ENCODE measurements at places on chromosomes 4 and X.

DNA sequence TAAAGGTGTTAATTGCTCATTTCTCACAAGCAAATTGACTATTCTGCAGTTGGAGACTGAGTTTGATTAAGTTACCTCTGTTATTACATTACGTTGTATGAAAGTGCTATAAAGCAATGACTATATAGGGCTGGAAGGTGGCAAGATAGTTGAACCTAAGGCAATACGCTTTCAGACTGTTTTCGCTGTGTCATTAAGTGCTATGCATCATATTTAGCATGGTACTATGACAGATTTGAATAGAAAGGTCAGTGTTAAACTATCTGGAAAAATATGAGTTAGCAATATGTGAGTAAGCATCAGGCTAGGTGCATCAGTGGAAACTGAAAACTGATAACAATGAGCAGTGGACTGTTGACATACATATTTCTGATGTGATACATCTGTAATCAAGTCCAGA is 206.0 kb upstream of the ARHGAP24 start:
- DNase-seq: no peak

- DNase-seq: no peak
These were observed 677.5 kb downstream of the DMD start for GRCh38 chrX:32533848-32534247.

DNA sequence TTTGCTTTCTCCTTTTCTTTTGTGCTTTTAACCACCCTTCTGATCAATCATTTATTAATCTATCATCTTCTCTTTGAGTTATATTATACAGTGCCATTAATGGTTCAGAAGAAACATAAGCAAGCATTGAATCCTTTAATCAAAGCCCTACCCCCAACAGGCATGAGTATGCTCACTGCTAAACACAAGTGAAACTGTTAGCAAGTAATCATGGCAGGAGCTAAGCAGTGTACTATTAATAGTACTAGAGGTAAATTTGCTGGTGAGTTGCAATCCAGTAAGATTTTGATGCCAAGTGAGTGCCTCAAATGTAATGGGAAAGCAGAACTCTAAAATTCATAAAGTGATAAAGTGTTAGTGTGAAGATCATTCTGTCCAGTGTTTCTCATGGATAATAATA is 57.2 kb downstream of the FNIP2 start:
- no peak for DNase-seq

DNA sequence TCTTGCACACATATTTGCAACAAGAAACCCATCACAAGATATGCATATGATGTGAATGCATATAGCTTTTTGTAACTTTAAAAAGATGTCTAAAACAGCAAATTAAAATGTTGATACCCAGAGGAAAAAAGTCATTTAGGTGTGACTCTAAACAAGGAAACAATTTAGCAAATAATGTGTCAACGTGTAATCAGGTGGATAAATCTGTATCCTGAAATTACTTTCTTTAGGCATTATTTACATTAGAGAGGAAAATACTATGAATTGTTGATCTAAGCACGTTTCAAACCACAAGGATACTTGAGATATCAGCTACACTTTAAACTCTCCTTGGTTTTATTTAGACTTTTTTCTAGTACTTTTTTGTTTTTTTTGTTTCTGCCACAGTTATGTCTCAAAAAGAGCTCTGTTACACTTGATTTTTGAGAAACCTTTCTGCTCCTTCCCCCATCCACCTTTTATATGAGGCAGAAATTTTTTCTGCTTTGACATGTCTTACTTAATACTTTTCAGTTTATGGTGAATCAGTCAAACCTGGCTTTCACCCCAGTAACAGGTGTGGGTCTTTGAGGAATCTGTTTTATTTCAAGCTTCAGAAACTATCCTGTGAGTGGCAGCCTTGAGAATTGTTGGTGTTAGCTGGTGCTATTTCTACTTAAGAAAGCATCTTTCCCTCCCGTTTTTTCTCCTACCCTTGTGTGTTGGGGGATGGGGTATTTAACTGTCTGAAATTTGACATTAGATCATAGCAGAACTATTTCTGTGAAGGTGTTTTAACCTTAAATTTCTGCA is 1.9 kb downstream of the NPNT start:
- no peak for DNase-seq

DNA sequence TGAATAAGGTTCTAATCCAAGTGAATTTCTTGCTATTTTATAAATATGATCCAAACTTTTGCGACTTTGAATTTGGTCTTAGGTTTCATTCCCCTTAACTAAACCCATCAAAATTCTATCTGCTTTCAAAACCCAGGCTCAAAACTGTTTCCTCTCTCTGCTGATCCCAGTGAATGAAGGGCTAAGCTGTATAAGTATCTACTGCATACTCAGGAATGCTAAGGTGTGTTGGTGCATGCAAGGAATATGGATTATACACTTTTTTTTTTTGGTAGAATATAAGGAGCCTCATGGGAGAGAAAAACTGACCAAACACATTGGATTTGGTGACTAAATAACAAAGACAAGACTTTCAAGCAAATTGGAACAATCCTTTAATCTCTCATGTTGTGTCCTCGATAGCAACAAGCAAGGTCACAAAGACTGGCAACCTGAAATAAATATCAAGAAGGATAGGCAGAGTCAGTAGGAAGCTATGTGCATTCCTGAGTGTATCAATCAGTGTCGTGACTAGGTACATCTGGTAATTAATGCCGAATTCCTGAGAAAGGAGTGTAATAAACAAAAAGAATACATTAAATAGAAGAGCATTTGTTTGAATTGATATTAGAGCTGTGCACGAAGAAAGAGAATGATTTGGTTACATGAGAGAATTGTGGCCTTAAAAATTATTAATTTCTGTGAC is 74.3 kb upstream of the KCTD8 start:
- no peak for DNase-seq

GRCh38 chr4:189069772-189070171 is 870.9 kb upstream of the FRG1 start:
- DNase-seq: no peak

DNA sequence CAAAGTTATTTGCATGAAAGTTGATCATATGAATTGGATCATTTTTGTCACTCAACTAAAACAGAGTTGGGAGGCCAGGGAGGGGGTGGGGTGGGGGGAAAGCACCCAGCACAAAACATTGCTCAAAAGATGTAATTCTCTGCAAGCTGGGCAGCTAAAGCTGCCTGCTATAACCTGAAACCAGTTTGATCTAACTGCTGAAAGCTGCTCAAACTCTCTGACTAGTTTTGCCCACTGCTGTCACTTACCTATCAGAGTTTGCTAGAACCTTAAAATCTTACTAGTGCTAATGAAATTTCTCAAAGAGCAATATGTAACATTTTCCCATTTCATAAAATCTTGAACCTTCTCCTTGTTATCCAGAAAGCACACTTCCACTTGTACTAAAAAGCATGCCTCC is 10.4 kb downstream of the CXCL8 start:
- no peak for DNase-seq

DNA sequence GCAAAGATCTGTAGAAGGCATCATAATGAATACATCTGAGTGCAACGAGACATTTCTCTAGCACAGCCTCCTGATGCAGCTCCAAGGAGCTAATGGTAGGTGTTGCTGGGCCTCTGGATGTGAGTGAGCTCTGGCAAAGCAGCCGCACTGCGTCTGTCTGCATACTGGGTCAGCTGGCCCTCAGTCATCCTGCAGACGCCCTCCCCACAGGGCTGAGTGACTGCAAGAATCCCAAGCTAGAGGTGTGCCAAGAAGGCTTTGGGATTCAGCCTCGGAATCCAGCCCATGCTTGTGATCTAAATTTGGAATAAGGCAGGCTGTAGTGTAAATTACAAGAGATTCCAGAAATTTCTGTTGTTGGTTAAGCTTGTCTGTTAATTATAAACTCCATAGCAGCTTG is 18.5 kb downstream of the HERC3 start:
- DNase-seq: peak; percentile 22

GRCh38 chr4:23909671-23910070 is 19.8 kb upstream of the PPARGC1A start:
- DNase-seq: no peak

- DNase-seq: no peak
These were observed at the start of gene FHL1 for GRCh38 chrX:136147315-136147901. TSS of gene FHL1 (plus strand) at chrX:136147533.

- peak; percentile 19 for DNase-seq
These were observed 12.0 kb upstream of the RBBP7 start for GRCh38 chrX:16882169-16882568.

- no peak for DNase-seq
These were observed 24.4 kb upstream of the CCNI start for GRCh38 chr4:77100234-77100633.

DNA sequence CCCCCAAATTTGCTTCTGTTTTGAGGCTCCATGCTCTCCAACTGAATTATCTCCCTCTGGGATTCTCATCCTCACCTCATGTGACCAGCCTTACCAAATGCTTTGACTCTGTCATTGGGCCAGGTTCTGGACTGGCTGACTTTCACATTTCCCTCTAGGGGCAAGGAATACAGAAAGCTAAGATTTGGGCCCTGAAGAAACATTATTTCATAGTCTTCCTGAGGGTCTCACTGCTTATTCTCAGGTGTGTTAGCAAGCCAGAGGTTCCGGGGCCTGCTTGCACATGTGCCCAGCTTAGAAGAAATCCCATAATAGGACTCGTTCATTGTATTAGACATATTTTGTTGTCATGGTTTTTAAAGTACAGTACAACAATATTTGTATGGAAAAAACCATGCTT is 62.6 kb upstream of the TEX13D start:
- no peak for DNase-seq

GRCh38 chr4:138158746-138159297 is 83.3 kb downstream of the SLC7A11 start:
- DNase-seq: peak; percentile 57

- no peak for DNase-seq
These were observed 43.2 kb downstream of the KIT start for GRCh38 chr4:54700986-54701385.

- DNase-seq: no peak
These were observed 53.1 kb downstream of the RASL11B start for GRCh38 chr4:52915191-52915590.

GRCh38 chr4:19823781-19824180 is 427.9 kb upstream of the SLIT2 start:
- DNase-seq: no peak

All from astrocyte of the spinal cord (primary cell).